ENCODE measurements at places on chromosomes 1 and 21.

- no peak for DNase-seq
These were observed 105.3 kb downstream of the PGBD5 start for GRCh38 chr1:230320804-230321203.

- no peak for DNase-seq
These were observed 1194.6 kb downstream of the NCAM2 start for GRCh38 chr21:22192766-22193165.

DNA sequence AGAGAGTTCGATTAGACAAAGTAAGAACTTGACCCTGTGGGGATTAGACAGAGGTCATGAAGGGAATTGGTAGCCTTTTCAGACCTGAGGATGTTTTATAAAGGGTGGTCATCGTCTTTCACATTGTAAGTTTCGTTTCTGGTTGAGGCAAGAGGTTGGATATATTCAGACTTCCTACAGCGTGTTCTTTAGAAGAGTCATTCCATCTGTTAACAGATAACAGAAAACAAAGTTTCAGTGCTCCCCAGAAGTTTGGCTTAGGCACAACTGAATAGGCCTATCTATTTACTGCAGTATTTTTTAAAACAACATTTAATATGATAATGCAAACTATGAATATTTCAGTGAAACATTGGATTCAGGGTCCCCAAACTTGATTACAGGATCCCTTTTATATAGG is 17.1 kb upstream of the IVNS1ABP start:
- DNase-seq: no peak

DNA sequence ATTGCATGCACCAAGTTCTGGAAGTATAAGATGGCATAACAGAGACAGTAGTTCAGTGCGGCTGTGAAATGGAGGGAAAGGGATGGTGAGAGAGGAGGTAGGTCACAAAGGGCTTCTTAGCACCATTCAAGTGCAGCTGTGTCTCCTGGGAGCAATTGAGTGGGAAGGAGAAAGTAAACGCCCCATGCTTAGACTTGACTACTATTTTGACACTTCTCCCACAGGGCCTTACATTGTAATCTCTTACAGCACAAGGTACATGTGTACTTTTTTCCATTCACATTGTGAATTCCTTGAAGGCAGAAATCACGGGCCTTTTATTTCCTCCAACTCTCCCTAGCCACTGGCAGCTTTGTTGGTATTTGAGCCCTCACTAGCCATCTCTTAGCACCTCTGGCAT is 239.6 kb upstream of the FOXD3 start:
- no peak for DNase-seq

DNA sequence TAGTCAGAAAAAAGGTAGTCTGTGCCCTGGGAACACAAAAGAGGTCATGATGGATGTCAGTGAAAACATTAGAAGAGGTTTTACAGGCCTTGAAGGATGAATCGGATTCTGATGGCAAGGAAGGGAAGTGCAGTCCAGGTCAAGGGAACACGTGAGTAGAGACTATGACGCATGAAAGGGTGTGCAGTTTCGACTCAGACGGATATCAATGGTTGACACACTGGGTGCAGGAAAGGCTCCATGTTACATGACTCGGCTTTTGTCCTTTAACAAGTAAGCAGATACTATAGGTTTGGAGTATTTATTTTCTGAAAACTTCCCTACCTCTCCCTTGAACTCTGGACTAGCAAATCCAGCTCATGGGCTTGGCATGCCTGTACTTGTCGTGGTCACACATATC is 55.3 kb downstream of the SEC16B start:
- no peak for DNase-seq

DNA sequence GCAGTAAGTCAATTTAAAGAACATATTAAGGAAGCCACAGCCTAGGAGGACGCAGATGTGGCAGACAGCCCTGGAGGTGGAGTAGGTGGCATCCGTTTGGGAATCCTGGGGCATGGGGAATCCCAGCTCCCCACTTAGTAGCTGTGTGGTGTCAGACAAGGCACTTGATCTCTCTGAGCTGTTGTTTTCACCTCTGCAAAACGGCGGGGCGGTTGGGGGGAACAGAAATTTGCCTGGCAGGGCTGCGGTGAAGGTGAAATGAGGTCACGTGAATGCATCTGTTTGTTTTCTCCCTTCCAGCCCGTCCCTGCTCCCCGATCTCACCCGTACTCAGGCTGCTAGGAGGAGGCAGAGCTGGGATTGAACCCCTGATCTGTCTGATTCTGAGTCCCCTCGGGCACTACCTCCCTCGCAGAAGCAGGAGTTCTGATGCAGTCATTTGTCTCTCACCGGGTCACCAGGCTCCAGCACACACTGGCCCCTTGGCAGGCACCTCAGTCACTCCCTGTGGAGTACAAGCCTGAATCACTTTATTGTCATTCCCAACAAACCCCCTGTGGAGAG is 2.2 kb upstream of the LAPTM5 start:
- no peak for DNase-seq

- no peak for DNase-seq
These were observed 399.3 kb downstream of the PTPRC start for GRCh38 chr1:199038156-199038555.

- no peak for DNase-seq
These were observed 6.7 kb upstream of the WASF2 start for GRCh38 chr1:27496604-27497155.

- DNase-seq: no peak
These were observed 15.8 kb downstream of the UBE2G2 start for GRCh38 chr21:44785620-44786335.

- no peak for DNase-seq
These were observed 27.4 kb downstream of the IFI44 start for GRCh38 chr1:78676993-78677392.

- DNase-seq: no peak
These were observed 4.6 kb downstream of the POFUT2 start for GRCh38 chr21:45283035-45283610.

GRCh38 chr1:98034505-98034904 is 113.7 kb upstream of the DPYD start:
- DNase-seq: no peak

DNA sequence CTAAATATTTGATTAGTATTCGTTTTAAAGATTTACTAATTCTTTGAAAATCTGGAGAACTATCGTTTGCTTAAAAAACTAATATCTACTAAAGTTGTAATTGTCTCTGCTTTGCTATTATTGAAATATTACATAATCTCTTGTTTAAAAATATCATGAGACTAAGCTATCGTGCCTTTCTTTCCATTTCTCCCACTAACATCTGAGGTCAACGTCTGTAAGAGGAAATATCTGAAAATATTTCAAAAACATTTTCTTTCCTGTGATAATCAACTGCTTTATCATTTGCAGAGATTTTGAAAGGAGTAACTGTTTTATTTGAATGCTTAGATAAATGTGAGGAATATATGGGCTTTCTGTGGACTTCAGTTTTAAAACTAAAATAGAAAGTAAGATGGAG is 694.1 kb downstream of the USP25 start:
- no peak for DNase-seq

DNA sequence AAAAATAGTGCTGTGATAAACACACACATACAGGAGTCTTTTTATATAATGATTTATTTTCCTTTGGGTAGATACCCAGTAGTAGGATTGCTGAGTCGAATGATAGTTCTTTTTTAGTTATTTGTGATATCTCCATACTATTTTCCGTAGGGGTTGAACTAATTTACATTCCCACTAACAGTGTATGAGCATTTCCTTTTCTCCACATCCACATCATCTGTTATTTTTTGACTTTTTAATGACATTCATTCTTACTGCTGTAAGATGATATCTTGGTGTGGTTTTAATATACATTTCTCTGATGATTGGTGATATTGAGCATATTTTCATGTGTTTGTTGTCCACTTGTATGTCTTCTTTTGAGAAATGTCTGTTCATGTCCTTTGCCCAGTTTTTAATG is 78.3 kb downstream of the NIBAN1 start:
- DNase-seq: no peak

- DNase-seq: no peak
These were observed 7.5 kb upstream of the SPRR4 start for GRCh38 chr1:152962876-152963415.

DNA sequence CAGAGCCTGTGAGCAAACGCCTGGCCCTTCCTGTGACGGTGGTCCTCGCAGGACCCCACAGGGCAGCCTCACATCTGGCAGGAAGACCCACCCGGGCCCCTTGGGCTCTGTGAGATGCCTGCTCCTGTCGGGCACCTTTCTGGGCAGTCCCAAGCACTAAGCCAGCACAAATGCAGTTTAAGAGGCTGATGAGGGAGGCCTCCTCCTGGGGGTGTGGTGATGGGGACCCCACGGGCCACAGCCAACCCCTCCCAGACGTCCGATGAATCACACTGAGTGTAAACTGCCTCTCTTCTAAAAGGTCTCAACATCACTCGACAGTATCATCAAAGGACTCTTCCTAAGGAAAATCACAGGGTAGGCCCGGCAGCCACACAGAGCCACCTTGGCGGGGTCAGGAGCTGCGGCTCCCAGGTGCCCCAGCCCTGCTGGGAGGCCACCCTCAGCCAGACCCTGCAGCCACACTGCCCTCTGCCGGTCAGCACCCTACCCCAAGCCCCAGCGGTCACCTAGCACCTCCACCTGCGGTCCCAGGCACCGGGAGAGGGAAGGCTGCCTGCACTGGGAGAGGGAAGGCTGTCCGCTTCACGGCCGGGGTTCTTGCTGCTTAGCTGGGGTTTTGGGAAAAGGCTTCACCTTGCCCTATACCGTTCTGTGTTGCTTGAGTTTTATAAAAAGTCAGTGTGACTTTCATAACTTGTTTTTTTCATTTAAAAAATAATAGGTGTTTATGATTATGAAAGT is 3.9 kb upstream of the PRKCZ start:
- no peak for DNase-seq

GRCh38 chr1:101233495-101233894 is 3.3 kb upstream of the S1PR1 start:
- DNase-seq: no peak

GRCh38 chr1:231417513-231417912 is 4.6 kb downstream of the EGLN1 start:
- no peak for DNase-seq

DNA sequence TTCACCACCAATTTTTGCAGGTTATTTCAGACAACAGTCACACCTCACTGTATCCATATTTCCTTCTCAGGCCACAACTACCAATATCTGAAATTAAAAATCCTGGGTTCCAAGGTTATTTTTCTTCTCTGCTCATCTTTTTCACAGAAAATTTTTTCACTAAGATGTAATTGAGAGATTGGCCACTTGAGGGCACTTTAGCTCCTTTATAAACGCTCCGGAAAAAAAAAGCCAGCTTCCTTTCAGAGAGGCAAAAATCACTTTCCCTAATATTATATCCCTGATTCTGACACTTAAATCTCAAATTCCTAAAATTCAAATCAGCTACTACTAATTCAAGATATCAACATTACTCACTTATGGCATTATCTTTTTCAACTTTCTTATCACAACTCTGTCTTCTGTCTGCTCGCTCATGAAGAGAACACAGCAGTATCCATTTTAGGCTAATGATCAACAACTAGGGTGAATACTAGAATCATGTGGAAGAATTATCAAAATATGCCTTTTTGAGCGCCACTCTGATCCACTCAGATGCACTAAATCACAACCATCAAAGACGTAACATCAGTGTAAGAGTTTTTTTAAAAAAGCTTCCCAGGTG is 101.4 kb upstream of the RGS1 start:
- DNase-seq: no peak

DNA sequence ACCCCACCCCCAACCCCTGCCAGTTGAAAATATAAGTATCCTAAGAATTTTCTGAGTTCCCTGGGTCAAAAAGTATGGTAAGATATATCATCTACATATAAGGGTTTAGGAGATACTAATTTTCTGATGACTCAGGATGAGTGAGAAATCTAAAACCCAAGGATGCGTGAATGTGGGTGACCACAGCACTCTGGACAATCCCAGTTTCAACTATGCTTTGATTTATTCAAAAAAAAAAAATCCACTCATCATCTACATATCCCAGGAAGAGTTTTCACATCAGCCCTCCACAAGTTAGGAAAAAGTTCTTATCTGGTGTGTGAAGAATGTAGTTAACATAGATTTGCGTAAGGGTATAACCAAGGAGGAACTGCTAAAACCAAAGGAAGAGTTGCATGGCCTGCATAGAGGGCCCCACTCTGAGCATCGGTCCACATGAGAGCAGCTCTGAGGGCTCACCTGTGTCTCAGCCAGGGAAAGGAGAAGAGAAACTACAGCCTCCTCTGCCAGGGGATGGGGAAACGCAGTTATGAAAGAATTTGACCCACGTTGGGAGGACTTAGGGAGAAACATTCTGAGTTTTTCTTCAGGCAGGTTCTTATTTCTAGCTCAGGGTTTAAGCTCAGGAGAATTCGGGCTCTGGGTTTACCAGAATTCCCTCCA is 18.8 kb downstream of the LAMB3 start:
- DNase-seq: no peak

DNA sequence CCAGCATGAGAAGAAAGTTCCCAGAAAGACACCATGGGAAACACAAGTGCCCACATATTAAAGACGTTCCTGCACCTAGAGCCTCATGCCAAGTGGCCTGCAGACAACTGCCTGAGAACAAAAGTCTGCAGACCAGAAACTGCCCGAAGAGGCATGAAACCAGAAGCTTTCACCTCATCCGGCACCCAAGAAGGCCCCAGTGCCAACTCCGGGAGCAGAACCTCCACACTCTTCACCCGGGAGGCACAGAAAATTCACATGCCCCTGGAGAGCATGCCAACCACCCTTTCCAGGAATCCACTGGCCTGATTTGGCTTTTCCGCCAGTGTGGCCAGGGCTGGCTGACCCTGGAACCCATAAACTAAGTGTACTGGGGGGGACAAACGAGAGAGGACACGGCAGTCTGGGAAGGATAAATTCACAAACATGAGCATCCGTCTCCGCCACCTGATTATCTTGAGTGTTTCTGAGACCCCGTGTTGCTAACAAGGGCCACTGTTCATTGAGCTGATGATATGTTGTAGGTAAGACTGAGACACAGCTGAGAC is 6.8 kb downstream of the TFF2 start:
- no peak for DNase-seq

DNA sequence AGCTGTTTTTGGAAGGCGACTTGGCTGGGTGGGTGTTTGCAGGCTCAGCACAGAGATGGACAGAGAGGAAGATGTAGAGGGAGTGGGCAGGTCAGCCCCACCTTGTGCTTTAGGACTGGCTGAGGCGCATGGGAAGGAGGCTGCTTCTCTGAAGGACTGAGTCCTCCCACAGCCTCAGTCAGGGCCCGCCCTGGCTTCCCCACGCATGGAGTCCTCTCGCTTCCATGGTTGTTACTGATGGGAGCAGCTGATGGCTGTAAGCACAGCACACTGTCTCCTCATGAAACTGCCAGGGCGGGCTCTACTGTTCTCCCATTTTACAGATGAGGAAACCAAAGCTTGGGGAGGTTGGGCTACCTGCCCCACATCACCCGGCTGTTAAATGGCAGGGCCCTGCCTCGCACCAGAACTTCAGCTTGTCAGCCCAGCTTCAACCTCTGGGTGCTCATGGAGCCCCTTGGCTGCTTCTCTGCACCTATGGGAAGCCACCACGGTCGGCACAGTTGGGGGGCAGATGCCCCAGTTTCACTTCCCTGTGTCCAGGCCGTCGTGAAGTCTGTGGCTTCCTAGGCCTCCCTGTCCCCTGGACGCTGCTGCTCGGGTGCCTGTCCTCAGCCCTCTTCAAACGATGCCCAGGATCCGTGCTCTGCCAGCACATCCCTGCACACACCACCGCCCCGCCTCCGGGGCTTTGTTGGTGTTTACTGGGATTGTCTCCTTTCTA is 2.4 kb downstream of the TMEM201 start:
- DNase-seq: no peak

GRCh38 chr1:23527900-23528249 is 3.2 kb downstream of the E2F2 start:
- DNase-seq: no peak
